SJSA1 (cell line): ENCODE measurements at places on chromosomes 3 and 15.

DNA sequence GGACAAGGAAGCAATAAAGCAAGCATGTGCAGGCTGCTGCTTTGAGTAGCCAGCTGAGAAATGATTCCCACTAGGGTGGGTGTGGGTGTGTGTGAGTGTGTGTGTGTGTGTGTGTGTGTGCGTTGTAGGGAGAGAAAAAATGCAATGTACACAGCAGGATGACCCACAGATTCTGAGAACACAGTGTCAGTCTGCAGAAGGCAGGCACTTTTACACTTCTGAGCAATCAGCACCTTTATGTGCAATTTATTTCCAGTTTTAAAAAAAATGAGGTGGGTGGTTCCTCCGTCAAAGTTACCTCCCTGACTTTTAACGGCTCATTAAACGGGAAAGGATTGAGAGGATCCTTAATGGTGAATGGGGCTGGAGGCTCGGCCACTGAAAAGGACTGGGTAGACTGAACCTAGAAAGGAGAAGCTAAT, 38.5 kb upstream of the LIPC start:
- no peak for DNase-seq

DNA sequence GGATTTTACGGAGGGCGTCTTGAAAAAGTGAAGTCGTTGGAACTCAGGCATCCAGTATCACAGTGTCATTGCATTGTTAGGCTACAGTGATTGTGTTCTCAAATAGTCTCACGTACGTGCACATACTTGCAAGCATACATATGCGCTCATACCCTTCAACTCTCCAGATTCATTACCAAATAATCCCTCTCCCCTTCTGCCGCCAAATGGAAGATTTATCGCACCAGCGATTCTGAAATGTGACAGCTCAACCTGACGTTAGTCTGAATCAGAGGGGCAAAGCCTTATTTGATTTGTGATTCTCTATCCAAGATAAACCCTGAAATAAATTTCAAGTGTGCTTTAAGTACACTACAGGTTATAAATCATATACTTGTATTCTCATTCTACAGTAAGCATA, 119.4 kb downstream of the GADL1 start:
- no peak for DNase-seq

- no peak for DNase-seq
These were observed 31.0 kb downstream of the TMOD2 start for GRCh38 chr15:51782357-51782896.

DNA sequence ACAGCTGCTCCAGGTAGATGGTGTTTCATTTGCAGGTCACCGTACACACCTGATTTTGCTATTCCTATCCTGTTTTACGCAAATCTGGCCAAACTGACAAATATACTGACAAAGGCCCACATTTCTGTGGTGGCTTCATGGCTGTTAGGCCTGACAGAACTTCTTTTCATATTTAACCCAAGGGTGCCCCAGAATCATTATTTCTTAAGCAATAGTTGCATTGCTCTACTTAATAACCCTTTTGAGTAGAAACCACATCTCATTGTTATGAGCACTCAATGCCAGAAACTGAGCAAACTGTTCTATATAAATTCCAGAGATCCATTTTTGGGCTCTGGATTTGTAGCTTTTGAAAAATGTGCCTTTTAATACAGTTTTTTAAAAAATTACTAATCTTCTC, 19.4 kb downstream of the ASTE1 start:
- no peak for DNase-seq

DNA sequence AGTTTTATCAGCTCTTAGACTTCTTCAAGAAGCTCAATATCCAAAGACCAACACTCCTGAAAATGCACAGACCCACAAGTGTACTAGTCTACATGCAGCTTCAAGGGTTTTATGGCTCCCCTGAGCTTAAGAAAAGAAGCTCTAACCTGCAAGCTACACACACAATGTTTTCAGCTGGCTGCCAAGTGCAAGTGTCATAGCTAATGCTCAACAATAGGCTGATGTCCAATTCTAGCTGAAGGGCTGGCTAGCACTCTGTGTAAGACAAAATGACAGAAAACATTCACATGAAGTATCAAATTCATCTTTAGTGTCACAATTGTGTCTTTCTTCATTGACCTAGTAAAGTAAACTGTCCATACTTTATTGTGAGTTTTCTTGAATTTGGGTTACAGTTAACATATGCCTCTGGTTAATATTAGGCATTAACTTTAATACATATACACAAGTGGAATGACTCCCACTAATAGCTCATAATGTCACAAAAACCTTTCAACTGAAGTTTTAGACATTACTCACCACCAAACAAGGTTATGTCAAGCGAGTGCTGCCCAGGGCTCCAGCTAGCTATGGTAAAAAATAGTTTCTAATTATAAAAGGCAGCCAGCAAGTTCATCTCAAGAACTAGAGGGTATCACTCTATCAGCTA, 15.1 kb downstream of the ABI3BP start:
- DNase-seq, result no peak

DNA sequence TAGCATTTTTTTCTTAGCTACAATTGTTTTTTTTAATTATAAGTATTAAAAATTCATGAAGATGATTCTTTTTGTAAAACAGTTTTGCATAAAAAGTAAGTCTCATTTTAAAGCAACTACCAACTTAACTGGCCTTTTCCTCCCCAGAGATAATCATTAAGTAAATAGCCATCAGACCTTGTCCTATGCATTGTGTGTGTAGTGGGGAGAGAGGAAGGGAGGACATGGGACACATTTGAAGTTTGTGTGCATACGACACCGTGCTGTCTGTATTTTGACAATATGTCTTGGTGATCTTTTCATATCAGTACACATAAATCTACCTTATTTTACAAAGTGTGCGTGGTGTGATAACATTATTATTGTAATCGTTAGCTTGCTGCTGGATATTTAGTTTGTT, 8.1 kb downstream of the SNRPN start:
- no peak for DNase-seq
